ENCODE measurements at places on chromosomes 6 and 20.
A peak's percentile ranks its signal among the peaks of the same experiment; 100 is the strongest.

GRCh38 chr6:90610751-90611542, 24.1 kb upstream of the MAP3K7 start:
- DNase-seq, result peak; percentile 29

DNA sequence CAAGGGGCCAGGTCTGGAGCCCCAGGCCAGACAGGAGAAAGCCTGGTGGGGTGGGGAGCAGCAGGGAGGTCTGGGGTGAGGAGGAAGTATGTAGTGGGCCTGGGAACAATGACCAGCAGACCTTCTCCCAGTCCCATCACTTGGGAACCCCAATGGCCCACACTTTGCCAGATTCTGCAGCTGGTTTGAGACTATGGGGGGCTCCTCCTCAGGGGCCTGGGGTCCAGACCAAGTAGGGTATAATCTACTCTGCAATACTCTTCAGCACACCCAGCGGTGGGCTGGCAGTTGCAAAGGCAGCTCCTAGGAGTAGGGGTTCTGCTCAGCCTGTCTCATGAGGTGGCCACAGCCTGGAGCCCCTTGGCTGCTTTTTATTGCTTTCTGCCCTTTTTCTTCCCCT, 52.8 kb downstream of the NPEPL1 start:
- no peak for DNase-seq

- no peak for DNase-seq
Measured at GRCh38 chr6:25553502-25553901, 98.5 kb upstream of the SCGN start.

DNA sequence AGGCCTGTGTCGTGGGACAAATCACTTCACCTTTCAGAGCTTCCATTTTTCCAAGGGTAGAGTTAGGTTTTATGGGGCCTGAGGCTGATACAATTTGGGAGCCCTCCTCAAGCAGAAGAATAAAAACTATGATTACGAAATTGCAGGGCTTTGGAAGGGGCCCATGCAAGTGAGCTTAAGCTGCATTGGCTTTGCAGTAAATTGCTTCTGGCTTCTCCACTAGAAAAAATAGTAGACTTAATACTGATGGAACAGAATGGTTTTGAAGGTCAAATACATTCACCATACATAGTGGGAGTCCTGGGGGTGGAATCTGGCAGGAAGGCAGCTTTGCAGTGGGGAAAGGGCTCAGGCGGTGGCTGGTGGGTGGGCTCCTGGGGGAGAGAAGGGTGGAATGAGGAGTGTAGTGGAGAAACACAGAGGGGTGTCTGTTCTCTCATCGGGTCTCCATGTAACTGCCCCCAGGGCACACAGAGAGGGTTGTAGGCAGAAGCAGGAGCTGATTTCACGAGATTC, 55.9 kb upstream of the RNF24 start:
- no peak for DNase-seq

GRCh38 chr20:32312718-32313424, 35.4 kb downstream of the KIF3B start:
- no peak for DNase-seq

DNA sequence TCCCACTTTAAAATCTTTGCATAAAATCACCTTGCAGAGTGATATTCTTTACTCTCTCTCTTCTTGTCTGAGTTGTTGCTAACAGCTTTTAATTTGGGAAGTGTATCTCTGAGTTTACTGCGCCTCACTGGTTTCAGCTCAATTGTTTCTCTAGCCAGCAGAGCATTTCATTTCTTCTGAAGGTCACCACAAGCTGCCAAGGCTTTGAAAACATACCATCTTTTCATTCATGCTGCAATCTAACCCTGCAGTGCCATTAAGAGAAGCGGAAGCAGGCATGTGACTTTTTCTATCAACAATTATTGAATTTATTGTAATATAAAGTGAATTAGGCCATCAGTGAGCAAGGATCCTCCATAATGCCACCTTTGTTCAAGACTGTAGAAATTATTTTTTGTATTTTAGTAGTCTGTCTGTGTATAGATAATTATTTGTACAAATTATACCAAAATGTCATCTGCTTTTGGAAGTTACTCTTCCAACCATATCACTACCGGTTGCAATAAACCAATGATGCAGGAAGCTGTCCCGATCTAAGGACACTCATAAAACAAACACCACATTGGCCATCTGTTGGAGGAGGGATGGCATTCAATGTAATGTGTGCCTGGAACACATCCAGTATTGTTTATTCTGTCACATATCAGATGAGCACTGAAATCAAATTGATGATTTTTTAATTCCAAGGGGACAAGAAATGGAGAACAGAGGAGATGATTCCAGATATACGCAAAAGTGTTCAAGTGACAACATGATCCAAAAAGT, 26.8 kb downstream of the HS3ST5 start:
- DNase-seq, result no peak

DNA sequence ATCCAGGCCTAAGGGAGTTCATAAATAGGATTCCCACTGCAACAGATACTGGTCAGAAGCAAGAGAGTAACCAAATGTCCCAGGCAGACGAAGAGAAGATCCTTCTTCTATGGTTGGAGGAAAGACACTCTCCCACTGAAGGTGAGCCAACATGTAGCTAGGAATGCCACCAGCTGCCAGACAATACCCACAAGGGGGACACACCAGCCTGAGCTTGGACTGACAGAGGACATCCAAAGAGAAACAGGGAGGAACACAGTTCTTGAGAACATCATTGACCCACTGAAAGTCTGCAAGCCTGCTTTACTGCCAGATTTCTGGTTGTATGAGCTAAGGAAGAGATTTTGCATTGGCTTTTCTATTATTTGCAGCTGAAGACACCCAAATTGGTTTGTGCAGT, 80.1 kb downstream of the PXDC1 start:
- DNase-seq, result no peak

- no peak for DNase-seq
Measured at GRCh38 chr20:59177266-59178250, 13.9 kb downstream of the ZNF831 start.

- DNase-seq, result no peak
Measured at GRCh38 chr20:56859039-56859800, 230.1 kb downstream of the TFAP2C start.

DNA sequence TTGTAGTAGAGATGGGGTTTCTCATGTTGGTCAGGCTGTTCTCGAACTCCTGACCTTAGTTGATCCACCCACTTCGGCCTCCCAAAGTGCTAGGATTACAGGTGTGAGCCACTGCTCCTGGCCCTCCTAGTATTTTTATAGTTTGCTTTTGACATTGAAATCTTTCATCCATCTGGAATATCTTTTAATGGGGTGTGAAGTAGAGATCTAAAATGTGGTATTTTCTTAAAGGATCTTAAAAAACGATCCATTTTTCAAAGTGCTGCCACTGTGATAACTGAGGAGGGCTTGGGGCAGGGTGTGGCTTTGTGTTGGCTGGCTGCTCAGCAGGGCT, 23.1 kb downstream of the CDS2 start:
- DNase-seq, result no peak

Measured in NCI-H2081 (cell line).